ENCODE measurements at places on chromosomes 6 and 20.

- no peaks in the 10 kb centered on the region for H3K27me3 ChIP-seq
- H3K36me3 ChIP-seq = no peaks in the 10 kb centered on the region
- no peak for DNase-seq
- no peak overlapping the region for H3K4me3 ChIP-seq
- no peak overlapping the region for H3K27ac ChIP-seq
- H3K4me1 ChIP-seq = no peaks in the 10 kb centered on the region
Observed at GRCh38 chr6:48775157-48775556, 664.2 kb upstream of the PTCHD4 start.

DNA sequence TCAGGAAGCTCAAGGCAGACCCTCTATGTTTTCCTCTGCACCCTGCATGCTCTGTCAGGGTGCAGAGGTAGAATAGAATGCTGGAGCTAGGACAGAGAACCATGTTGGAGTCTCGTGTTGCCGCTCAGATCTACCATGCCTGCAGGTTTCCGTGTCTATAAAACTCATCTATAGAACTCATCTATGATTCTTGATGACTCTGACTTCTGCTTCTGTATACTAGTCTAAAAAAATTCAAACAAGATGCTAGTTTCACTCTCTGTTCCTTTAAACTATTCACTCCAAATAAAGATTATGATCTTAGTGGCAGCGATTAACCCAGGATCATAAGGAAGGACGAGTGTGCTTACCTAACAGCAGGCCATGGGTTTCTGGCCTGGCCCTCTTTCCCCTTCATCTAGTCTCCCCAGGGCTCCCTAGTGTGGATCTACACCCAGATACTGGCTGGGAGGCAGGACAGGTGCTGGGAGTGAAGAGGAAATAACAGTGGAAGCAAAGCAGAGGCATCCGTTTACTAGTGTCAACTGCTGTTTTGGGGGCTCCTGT is 162.7 kb upstream of the SUPT3H start:
- H3K4me1 ChIP-seq = peaks cover 8% of the 10 kb centered on the region
- H3K4me3 ChIP-seq = no peak overlapping the region
- H3K27me3 ChIP-seq = no peaks in the 10 kb centered on the region
- H3K36me3 ChIP-seq = peaks cover 20% of the 10 kb centered on the region
- no peak overlapping the region for H3K27ac ChIP-seq
- DNase-seq = no peak

- H3K4me1 ChIP-seq = no peaks in the 10 kb centered on the region
- no peak overlapping the region for H3K27ac ChIP-seq
- H3K4me3 ChIP-seq = no peak overlapping the region
- DNase-seq = no peak
Observed at GRCh38 chr20:60986506-60987156, 265.4 kb upstream of the CDH4 start.

DNA sequence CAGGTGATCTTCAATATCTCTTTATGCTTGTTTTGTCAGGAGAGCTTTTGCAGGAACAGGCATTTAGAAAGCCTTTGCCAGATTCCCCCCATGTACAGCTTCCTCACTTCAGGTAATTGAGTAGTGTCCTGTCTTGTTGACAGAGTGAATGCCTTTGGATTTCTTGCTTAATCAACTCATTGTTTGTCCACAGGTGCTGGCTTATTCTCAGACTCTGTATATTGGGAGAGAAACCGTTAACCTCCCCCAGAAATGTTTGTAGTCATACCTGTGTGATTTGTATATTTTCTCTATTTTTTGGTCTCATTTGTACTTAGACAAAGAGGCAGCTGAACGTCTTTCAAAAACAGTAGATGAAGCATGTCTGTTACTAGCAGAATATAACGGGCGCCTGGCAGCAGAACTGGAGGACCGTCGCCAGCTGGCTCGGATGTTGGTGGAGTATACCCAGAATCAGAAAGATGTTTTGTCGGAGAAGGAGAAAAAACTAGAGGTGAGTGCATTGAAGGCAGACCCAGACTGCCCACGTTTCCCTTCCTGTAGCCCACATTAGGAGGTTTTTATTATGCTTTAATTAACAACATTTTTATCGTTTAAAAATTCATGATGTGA is 32.3 kb downstream of the RPRD1B start:
- H3K27ac ChIP-seq = no peak overlapping the region
- DNase-seq = no peak
- no peaks in the 10 kb centered on the region for H3K27me3 ChIP-seq
- no peak overlapping the region for H3K4me3 ChIP-seq
- no peaks in the 10 kb centered on the region for H3K4me1 ChIP-seq

GRCh38 chr6:73073238-73073637 is 152.1 kb downstream of the KHDC1L start:
- DNase-seq = no peak
- no peaks in the 10 kb centered on the region for H3K36me3 ChIP-seq
- no peak overlapping the region for H3K4me3 ChIP-seq
- H3K27ac ChIP-seq = no peak overlapping the region
- no peaks in the 10 kb centered on the region for H3K4me1 ChIP-seq

- no peak overlapping the region for H3K27ac ChIP-seq
- peaks cover 4% of the 10 kb centered on the region for H3K27me3 ChIP-seq
- H3K36me3 ChIP-seq = peaks cover 1% of the 10 kb centered on the region
- no peak overlapping the region for H3K4me3 ChIP-seq
- no peaks in the 10 kb centered on the region for H3K4me1 ChIP-seq
- no peak for DNase-seq
Observed at GRCh38 chr6:13248053-13248452, 80.3 kb downstream of the TBC1D7 start.

DNA sequence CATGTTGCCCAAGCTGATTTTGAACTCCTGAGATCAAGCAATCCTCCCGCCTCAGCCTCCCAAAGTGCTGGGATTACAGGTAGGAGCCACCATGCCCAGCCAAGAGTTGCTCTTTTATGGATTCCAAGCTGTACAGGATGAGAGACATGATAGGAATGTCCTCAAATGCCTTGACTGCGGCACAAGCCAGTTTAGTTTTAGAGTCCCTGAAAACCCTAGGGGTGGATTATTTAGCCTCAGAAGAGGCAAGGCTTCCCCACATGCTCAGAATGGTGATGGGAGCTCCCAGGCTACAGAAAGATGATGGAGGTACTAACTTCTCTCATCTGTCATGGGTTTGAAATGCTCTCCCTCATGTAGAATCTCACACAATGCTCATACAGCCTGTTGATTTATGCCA is 280.5 kb upstream of the PRND start:
- H3K36me3 ChIP-seq = no peaks in the 10 kb centered on the region
- H3K27me3 ChIP-seq = peaks cover 7% of the 10 kb centered on the region
- H3K4me3 ChIP-seq = no peak overlapping the region
- no peak for DNase-seq

DNA sequence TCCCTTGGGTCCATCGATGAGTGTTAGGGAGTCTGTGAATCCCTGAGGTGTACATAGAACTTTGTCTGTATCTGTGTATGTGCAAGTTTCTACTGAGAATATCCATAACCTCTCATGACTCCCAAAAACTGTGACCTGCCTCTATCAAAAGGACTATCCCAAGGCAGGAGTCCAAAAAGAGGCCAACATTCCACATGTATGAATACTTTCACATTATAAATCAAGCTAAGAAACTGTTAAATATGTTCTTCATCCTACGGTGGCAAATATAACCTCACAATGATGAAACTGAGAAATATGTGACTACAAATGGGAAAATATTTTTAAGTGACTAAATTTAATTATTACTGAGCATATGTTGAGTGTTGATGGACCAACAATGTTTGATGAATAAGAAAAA is 16.1 kb upstream of the STX11 start:
- H3K27me3 ChIP-seq = no peaks in the 10 kb centered on the region
- H3K36me3 ChIP-seq = no peaks in the 10 kb centered on the region
- no peak overlapping the region for H3K27ac ChIP-seq
- no peak overlapping the region for H3K4me3 ChIP-seq
- no peak for DNase-seq

GRCh38 chr20:20695250-20695816 is 17.1 kb downstream of the RALGAPA2 start:
- DNase-seq = no peak
- no peak overlapping the region for H3K4me3 ChIP-seq
- H3K4me1 ChIP-seq = peaks cover 4% of the 10 kb centered on the region
- H3K27me3 ChIP-seq = no peaks in the 10 kb centered on the region
- H3K27ac ChIP-seq = no peak overlapping the region

DNA sequence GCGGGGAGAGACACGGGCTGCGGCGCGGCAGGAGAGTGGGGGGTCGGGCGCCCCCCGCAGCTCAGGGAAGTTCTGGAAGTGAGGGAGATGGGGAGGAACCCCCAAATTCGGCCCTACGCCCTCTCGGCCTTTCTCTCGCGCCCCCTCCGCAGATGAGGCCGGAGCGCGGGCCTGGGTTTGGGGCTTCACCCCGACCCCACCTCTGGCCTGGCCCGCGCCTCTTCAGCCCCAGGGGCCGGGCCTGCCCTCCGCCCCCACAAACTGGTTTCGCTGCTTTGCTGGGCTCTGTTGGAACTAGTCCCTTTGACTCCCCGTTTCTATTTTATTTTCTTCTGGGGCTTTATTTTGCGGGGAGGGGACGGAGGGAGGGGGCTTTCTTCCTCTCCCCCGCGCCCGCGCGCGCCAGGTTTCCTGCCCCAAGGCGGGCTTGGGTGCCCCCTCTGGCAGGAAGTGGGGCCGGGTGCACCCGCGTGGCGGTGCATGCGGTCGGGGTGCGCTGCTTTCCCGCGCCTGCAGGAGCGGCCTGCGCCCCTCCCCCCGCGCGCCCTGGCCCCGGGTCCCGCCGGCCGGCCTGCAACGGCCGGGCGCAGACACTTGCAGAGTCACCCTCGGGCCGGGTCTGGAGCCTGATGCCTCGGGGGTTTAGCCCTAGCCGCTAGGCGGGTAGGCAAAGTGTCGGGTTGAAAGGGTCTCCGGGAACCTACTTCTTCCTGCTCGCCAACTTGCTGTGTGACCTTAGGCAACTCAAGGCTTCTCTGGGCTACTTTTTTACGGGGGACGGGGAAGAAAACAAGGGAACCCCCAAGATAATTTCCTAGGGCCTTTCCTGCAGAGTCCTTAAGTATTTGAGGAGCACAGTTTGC is 1.3 kb downstream of the HMGA1 start:
- peak; percentile 74 for DNase-seq
- H3K27me3 ChIP-seq = no peaks in the 10 kb centered on the region
- H3K4me3 ChIP-seq = peak overlapping the region; percentile 84
- H3K4me1 ChIP-seq = peaks cover 59% of the 10 kb centered on the region
- peaks cover 40% of the 10 kb centered on the region for H3K36me3 ChIP-seq
- H3K27ac ChIP-seq = peak overlapping the region; percentile 92

- no peak for DNase-seq
- H3K4me1 ChIP-seq = no peaks in the 10 kb centered on the region
- H3K27ac ChIP-seq = no peak overlapping the region
- peaks cover 3% of the 10 kb centered on the region for H3K27me3 ChIP-seq
- no peak overlapping the region for H3K4me3 ChIP-seq
Observed at GRCh38 chr6:85130743-85131142, 319.1 kb upstream of the NT5E start.

- no peak overlapping the region for H3K4me3 ChIP-seq
- peaks cover 4% of the 10 kb centered on the region for H3K4me1 ChIP-seq
- no peak overlapping the region for H3K27ac ChIP-seq
- no peaks in the 10 kb centered on the region for H3K27me3 ChIP-seq
- no peak for DNase-seq
- peaks cover 37% of the 10 kb centered on the region for H3K36me3 ChIP-seq
Observed at GRCh38 chr6:154805288-154805911, 72.2 kb downstream of the SCAF8 start.

DNA sequence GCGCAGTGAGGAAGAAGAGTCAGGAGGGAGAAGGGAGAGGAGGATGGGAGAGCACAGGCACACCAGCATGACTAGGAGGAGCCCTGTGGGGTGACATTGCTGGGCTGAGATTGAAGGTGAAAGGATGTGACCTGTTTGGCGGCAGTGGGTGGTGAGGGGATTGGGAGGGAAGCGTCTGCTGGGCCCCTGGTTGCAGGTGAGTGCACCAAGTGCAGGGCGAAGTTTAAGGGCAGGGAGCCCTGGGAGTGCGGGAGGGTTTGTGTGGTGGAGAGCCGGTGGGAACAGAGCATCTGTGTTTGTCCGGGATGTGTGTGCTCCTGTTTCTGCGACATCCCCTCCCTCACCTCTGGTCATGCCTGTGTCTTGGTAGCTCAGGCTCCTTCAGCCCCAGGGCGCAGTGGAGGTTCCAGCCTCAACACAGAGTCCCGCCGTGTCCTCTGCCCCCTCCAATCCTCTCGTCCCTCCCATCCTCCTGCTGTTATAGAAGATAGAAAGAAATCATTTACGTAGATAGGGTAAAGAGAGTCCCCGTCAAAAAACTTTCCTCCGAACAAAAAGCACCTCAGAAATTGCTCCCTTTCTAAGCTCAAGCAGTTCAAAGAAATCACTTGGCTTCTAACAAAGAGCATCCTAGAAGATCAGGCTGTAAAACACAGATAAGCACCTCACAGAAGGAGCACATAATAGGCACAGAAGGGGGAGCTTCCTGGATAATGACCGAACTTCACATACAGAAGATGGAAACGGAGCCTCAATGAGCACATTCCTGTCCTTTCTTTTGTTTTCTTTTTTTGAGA is 25.0 kb downstream of the ULBP1 start:
- DNase-seq = no peak
- H3K27ac ChIP-seq = peak overlapping the region; percentile 70
- H3K27me3 ChIP-seq = peaks cover 90% of the 10 kb centered on the region
- no peaks in the 10 kb centered on the region for H3K36me3 ChIP-seq
- no peak overlapping the region for H3K4me3 ChIP-seq

DNA sequence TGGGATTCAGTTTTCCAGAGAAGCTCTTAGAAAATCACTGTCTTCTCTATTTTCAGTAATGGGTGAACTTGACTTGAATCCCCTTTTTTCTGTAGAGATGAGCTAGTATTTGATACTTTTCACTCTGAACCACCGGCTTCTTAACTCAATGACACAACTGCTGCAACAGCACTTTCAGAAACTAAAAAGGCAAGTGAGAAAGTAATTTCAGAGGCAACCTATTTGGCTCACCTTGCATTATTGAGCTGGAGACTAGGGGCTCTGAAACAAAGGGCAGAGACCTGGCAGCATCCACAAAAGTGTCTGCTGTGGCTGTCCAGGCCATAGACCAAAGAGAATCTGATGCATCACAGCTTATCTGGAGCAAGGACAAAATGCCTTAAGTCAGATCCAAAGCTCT is 289.8 kb upstream of the IRAK1BP1 start:
- no peaks in the 10 kb centered on the region for H3K27me3 ChIP-seq
- no peak overlapping the region for H3K4me3 ChIP-seq
- no peaks in the 10 kb centered on the region for H3K4me1 ChIP-seq
- DNase-seq = no peak

DNA sequence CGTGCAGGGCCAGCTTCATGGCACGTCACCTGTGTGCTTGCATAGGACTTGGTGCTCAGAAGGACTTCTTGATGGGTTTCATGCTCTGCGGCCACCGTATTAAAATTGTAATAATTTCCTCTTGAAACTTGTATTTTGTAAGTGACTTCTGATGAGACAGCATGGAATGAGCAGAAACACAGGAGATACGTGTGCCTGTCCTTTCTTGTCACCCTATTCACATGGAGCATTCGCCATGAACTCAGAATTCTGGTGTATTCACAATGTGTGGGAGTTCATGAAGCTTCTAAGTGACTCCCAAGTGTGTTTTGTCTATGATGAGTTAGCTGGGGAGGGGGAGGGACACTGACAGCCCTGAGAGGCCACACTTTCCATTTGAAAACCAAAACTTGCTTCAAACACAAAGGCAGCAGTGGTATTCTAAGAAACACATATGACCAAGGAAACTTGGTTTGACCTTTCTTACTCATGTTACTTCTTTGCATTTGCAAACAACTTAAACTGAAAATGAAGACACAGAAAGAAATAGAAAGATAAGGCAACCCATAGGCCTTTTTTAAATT is 92.1 kb upstream of the NEDD9 start:
- H3K27ac ChIP-seq = peak overlapping the region; percentile 97
- H3K4me1 ChIP-seq = peaks cover 91% of the 10 kb centered on the region
- peak; percentile 54 for DNase-seq
- no peaks in the 10 kb centered on the region for H3K27me3 ChIP-seq
- peaks cover 54% of the 10 kb centered on the region for H3K36me3 ChIP-seq
